ENCODE measurements at places on chromosomes 13 and 19.

DNA sequence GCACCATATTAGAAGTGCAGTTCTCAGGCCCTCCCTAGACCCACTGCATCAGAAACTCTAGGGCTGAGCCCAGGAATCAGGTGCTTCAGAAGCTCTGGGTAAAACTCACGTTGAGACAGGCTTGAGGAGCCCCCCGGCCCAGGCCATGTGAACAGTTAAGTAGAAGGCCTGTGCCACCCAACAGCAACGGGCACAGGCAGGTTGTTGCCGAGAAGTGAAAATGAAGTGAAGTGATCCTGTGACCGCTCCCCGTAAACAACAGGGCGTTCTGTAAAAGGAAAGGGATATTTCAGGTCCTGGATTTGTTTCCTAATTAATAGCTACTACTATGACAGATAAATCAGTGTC is 128.8 kb downstream of the ATP11A start:
- no peak for DNase-seq

- DNase-seq, result no peak
Measured at GRCh38 chr19:28235606-28236125, 977.3 kb downstream of the UQCRFS1 start.

- no peak for DNase-seq
Measured at GRCh38 chr13:41434831-41435520, 22.4 kb upstream of the RGCC start.

DNA sequence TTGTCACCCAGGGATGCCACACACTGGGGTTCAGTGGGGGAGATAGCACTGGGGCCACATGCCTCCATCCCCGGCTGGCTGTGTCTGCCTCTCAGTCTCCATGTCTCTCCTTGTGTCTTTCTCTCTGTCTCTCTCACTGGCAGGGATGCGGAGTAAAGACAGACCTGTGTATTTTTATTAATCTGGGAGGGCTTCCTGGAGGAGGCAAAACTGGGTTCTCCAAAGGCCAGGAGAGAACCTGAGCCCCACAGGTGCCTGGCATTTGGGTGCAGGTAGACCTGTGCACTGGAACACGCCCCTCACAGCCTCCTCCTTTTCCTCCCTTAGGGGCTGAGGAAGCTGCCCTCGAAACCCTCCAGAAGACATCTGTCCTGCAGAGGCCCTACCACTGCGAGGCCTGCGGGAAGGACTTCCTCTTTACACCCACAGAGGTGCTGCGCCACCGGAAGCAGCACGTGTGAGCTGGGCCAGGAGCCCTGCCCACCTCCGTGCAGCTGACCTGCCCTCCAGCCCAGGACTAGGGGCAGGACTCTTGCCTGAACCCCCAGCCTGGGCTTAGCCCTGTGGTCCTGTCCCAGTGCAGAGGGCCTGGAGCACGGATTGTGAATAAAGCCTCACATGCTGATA is 32.7 kb downstream of the DHX34 start:
- DNase-seq, result no peak

- no peak for DNase-seq
Measured at GRCh38 chr13:39501702-39502324, 101.2 kb downstream of the LHFPL6 start.

- no peak for DNase-seq
Measured at GRCh38 chr13:91214031-91214430, 133.5 kb upstream of the MIR17HG start.

DNA sequence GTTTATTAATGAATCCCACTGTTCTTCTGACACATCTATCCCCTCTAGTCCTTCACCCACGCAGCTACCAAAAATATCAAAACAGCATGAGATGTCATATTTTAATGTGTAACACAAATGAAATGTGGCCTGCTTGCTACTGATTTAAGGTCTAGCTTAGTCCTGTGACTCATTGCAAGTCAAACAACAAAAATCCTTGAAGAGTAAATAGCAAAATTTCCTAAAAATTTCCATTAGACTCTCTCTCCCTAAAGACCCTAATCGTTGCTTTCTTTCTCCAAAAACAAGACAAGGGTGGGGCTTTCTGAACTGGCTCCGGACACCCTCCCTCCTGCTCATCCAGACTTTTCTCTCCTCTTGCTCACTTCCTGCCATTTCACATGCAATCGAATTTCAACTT is 99.9 kb upstream of the IPO5 start:
- no peak for DNase-seq

DNA sequence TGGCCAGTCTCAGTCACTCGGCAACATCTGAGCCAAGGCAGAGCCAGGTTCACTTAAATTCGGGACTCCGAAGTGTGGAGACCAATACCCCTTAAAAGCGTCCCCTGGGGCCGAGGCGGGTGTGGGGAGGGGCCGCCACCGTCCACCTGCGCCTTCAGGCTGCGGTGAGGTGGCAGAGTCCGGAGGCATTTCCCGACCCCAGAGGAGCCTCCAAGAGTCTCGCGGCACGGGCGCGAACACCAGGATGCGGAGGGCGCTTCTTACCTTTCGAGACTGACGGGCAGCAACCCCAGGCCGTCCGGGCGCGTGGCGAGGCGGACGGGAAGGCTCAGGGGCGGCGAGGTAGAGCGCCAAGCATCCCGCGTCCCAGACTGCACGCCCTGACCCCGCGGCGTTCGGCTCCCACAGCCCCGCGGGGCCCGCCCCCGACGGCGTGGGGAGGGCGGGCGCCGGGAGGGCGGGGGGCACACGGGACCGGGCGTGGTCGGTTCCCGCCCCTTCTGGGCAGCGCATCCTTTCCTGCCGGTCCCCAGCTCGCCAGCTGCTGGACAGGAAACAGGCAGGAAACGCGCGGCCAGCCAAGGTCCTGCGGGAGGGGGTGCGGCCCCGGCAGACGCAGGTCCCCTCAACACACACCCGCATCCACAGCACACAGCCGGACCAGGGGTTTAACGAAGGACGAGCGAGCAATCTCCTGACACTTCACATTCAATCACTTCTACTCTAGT is at the start of gene THSD1:
TSS of gene THSD1 (minus strand) at position 406 of the 728 bp plus-strand sequence. CDS start 3,572 bp downstream, outside the sequence.
- no peak for DNase-seq

- DNase-seq, result no peak
Measured at GRCh38 chr13:46609052-46609451, 56.1 kb downstream of the LRCH1 start.

DNA sequence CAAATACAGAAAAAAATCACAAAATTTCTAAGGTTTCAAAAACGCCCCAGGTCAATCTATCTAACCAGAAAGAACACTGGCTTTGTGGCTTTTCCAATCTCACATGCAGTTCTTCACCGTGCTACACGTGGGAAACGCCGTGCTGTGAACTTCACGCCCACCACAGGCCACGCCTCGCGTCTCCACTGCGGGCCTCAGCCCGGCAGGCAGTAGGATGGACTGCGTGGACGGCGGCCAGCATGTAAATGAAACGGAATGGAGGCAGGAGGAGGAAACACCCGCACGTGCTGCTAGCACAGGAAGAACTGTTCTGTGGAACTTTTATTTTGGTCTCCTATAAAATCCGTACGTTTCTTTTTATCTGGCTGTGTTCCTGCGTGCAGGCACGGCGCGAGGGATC is 23.8 kb downstream of the ZNF787 start:
- no peak for DNase-seq

DNA sequence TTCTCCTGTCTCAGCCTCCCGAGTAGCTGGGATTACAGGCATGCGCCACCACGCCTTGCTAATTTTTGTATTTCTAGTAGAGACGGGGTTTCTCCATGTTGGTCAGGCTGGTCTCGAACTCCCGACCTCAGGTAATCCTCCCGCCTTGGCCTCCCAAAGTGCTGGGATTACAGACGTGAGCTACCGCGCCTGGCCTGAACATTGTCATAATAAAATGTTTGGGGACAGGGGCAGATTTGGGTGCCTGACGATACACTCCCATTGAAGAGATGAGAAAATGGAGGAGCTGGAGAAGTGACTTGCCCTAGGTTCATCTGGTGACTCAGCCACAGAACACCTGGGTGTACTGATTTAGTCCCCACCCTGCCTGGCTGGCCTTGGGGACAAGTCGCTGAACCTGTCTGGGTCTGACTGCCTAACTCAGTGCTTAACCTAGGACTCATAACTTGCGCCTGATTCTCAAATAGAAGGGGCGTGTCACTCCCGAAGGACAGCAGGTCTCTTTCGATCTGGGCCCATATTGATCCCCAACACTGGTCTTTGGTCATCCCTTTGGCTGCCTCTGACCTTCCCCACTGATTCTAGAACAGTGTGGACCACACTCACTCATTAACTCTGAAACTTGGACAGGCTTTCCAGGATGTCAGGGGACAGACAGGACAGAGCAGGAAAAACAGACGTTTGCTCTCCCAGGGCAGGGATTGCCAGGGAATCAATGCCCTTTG is 7.6 kb upstream of the BICRA start:
- no peak for DNase-seq

DNA sequence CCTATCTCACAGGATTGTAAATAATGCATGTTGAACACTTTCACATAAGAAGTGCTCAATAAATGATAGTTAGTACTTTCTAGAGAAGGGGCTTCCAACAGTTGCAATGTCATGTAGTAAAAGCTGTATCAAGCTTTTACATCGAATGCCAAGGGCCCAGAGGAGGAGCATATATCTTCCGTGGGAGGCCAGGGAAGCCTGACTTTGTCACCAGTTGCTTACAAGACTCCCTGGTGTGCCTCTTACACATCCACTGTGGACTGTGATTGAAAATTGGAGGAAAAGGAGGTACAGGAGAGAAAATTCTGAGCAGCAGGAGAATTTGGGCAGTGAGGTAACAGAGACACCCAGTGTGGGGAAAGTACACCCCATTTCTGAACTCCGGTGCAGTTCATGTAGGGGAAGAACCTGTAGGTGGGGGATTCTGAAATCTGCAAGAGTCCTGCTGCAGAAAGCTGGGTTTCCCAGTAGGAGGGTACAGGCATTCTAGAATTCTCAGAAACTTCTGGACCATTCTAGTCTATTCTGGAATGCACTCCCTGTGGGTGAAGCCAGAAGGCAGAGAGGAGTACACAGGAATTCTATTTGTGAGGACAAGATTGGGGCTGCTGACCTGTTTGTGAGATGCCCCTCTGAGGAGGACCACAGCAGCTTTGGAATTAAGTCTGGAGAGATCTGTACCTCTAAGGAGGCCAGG is 54.0 kb downstream of the ALOX5AP start:
- no peak for DNase-seq

DNA sequence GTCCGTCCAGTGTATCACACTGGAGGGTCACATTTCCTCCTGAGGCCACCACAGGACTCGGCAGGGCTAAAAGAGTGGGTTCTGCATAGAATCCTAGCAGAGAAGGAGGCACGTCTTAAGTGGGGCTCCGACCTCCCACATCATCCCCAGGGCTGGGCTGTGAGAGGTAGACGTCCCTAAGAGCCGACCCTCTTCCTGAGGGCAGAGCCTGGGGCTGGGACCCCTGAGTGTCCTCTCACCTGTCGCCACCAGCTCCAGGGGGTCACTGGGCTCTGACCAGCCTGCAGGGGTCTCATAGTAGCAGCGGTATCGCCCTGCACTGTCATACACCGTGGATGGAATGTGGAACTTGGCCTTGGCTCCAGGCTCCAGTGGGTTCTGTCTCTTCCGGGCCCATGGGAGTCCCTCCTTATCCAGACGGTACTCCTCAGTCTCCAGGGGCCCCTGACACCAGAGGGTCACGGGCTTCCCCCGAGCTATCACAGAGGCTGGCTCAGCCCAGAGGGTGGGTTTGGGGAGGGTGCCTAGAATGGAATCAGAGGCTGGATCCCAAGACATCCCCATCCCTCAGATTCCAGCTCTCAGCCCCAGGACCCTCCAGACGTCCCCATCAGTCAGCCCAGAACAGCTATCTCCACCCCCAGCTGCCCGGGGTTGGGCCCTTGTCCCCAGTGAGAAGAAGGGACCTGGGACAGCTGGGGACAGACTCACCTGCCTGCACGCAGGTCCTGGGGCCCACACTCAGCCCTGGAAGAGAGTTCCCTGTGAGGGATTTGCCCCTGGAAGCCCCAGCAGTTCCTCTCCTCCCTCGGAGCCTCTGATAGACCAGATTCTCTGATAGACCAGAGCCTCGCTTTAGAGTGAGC is 590 bp downstream of the LILRB5 start:
- DNase-seq, result no peak

DNA sequence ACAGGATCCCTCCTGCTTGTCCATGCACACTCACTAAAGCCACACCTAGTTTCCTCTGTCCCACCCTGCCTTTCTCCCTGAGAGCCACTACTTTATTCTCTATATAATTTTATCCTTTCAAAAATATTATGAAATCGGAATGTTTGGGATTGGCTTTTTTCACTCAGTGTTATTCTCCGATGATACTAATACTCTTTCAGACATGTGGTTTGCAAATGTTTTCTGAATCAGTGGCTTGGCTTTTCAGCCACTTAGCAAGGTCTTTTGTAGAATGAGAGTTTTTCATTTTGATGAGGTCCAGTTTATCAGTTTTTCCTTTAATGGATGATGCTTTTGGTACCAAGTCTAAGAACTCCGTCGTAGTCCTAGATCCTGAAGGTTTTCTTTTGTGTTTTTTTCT is 11.6 kb downstream of the SPATA13 start:
- DNase-seq, result no peak

GRCh38 chr13:39840201-39840600 is 184.7 kb downstream of the COG6 start:
- DNase-seq, result no peak

DNA sequence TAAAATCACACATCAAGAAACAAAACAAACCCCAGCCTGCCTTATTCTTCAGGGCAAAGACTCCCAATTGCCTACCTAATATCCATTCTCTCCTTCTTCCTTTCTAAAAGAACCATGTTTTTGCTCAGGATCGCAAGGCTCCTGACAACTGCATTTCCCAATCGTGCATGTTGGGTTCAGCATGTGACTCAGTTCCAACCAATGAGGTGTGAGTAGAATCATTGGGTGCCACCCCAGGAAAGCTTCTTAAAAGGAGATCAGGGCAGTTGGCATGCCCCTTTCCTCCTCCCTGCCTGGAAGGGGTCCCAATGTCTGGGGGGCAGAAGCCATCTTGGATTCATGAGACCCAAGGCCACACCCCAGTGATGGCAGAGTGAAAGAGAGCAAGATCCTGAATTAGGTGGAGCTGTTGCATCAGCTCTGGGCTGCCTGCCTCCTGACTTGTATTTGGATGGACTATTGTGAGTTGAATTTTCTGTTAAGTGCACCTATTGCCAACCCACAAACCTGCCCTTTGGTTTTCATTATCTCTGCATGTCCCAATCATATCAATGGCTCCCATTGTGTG is 26.0 kb upstream of the UBAC2 start:
- DNase-seq, result no peak

DNA sequence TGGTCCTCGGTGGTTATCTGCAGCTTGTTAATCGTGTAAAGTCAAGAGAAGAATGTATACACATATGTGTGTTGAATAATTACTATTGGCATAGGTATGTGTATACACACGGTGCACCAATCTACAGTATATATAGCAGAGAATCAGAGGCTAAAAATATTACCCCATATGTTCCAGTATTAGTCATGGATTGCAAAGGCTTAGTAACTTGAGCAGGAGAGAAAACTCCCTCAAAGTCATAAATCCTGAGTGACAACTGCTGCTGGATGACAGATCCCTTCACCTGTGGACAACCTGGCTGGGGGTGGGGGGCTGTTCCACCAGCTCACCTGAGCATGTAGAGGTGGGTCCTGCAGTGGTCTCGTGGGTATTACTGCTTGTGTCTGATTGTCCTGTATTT is 185.0 kb downstream of the ZNF536 start:
- no peak for DNase-seq

GRCh38 chr13:99083981-99084380 is 106.1 kb upstream of the DOCK9 start:
- DNase-seq, result no peak

GRCh38 chr13:98273824-98274742 is 97.0 kb upstream of the RNF113B start:
- DNase-seq, result no peak

- no peak for DNase-seq
Measured at GRCh38 chr19:46616631-46617322, 8.1 kb downstream of the PTGIR start.

Measured in activated CD4-positive, alpha-beta T cell treated with anti-CD3 and anti-CD28 coated beads, Interleukin-2, amount 50 U/mL, for 24 hours (primary cell).